ENCODE measurements at places on chromosomes 13 and 19.

DNA sequence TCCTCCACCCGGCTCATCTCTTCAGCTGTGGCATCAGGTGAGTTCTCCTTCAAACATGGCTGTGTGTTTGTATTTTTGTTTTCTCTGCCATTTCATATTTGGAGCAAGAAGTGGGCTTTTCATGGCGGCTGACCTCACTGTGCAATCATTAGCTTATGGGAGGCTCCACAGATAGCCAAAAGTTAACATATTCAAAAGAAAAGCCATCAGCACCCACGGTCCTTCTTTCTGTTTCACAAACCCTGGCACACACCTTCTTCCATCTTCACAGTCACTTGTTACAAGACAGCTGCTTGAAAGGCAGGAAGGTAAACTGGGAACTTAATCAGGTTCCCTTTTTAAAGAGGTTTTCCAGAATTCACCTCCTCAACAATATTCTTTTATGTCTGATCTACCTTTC lies 69.3 kb upstream of the ATP12A start:
- no peak for DNase-seq

- DNase-seq = no peak
Observed at GRCh38 chr13:39100996-39101738, 62.9 kb downstream of the NHLRC3 start.

DNA sequence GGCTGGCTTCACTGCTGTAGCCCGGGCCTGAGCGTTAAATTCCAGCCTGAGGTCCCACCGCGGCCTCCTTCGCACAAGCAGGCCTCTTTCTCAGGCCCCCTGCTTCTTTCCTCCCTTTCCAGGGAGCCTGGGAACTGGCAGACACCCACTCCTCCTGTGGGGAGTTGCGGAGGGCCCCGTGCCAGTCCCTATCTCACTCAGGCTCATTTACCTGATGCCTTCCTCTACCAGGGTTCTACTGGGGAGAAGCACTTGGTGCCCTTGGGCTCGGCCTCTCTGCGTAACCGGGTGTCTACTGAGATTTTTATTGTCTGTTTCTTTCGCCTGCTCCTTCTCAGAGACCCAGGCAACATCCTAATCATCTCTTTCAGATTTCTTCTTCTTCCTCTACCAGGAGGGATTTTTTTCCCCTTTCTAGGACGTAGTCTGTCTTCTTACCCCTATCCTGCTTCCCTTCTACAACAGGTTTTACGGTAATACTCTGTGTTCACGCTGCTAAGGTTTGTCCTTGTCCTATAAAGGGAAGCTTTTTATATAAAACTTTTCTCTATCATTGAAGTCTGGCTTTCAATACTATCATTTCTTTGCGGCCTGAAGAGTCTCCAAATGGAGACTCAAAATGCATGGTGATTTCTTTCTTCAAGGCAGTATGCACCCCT lies 135.4 kb upstream of the GPR12 start:
- DNase-seq = no peak

- DNase-seq = no peak
Observed at GRCh38 chr19:6822311-6822670, 49.8 kb downstream of the VAV1 start.

GRCh38 chr13:23561261-23561660 lies 9.0 kb upstream of the TNFRSF19 start:
- DNase-seq = no peak

DNA sequence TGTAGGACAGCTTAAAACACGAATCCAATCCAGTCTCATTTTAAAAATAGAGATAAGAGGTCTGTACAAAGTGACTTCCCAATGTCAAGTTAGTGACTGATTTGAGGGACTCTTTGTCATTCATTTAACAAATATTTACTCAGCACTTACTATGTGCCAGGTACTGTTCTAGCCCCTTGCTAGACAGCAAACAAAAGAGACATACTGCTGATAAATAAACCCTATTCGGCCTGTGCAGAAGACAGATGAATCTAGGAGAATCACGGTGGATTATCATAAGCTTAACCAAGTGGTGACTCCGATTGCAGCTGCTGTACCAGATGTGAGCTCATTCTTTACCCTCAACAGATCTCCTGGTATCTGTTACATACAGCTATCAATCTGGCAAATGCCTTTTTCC lies 6.4 kb upstream of the ELF1 start:
- no peak for DNase-seq

DNA sequence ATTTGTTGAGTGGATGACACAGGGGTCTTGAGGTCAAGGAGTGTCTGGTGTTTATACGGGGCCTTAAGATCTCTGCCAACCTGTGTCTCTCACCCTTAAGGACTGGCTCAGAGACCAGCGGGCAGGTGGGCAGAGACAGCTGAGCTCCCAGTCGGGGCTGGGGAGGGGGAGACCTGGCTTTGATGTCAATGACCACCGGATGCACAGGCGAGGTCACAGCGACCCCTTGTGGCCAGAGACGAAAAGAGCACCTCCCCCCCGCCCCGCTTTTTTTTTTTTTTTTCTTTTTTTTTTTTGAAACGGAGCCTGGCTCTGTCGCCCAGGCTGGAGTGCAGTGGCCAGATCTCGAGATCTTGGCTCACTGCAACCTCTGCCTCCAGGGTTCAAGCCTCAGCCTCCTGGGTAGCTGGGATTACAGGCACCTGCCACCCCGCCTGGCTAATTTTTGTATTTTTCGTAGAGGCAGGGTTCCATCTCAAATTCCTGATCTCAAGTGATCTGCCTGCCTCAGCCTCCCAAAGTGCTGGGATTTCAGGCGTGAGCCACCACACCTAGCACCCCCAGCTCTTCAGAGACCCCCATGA lies 12.1 kb upstream of the KLK14 start:
- DNase-seq = peak; percentile 22

DNA sequence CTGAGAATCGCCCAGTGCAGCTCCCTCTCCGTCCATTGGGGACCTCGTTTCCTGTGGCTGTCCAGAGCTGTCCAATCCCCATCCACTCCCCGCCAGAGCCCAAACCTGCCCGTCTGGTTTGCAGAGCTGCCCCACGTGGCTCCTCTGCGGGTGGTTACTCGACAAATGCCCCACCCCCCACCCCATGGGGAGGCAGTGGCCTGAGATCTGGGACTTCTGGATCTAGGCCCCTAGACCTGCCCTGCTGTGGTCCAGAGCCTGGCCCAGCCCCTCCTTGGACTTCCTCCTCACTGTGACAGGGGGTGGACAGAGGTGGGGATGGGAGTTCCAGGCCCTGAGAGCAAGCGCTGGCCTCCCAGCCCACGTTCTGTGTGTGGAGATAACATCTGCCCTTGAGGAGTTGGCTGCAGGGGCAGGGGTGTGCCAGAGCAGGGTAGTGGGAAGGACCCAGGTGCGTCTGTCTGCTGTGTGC lies 29.1 kb downstream of the PAK4 start:
- no peak for DNase-seq

DNA sequence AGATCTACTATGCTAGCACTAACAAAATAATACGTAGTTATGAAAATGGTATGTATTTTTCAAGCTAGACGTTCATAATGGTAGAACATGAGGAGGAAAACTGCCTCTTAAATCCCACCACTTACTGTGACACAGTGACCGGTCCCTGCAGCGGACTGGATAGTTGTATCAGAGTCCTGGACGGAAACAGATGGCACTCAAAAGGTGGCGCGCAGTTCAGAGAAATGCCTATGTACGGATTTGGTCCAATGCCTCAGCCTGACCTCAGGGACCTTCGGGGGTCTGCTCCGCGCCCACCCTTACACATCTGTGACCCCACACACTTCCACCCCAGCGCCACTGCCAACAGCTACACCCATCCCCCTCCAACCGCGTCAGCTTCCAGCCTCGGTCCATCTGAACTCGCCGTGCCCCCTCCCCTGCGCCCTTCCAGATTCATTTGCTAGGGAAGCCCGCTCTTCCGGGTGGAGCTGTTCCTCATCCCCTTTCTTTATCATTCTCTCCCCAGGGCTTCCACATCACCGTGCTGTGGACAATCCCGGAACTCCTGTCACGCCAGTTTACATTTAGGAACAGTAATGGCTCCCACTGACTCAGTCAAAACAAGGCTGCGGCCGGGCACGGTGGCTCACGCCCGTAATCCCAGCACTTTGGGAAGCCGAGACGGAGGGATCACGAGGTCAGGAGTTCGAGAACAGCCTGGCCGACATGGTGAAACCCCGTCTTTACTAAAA lies 792 bp upstream of the LENG8 start:
- DNase-seq = peak; percentile 44

DNA sequence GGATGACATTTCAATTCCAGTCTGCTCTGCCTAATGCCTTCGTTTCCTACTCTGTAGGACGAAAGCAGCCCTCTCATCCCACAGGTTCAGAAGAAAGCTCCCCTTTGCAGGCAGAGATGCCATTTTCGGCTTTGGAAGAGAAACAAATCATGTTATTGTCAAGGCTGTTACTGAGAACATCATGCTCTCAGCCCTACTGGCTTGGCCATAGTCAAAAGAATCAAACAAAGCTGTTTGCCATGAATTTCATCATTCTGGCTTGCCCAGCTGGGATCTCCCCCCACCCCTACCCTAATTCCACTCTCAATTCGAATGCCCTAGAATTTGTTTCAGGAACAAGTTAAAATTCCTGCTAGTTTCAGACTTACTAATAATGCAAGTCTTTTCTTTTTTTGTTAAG lies 162.3 kb upstream of the SERP2 start:
- no peak for DNase-seq

GRCh38 chr19:12543855-12544254 lies 7.4 kb downstream of the ZNF564 start:
- no peak for DNase-seq

GRCh38 chr19:478236-478903 lies 17.5 kb upstream of the SHC2 start:
- no peak for DNase-seq

- DNase-seq = no peak
Observed at GRCh38 chr13:79405501-79405830, 589 bp downstream of the RBM26 start.
